ENCODE measurements at places on chromosomes 7 and 10.

DNA sequence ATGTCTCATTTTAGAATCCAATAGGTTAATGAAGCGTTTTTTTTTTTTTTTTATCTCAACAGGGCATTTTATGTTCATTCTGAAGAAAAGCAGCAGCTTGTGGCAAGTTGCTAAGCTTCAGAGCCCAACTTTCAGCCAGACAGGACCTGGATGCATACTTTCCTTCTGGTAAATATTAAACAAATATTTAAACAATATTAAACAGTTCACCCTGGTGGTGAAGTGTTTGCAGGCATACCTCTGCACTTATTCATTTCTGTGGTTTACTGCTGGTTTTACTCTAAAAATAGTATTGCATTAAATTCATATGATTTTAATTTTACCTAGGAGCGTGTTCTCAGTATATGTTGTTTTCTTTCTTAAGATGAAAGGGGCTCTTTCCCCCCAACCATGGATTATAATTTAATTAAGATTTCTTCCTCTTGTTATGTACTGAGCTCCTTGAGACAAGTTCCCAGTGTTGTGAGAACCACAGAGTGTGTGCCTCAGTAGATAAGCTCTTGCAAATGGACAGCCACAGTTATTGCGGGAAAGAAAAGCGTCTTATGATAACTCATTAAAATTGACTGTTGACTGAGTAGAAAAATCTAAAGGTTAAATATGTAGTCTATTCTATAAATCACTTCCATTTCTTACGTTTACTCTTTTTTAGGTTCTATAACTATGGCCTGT is 155.8 kb downstream of the MALRD1 start:
- DNase-seq, result no peak

GRCh38 chr10:80976658-80977057 is 439.0 kb downstream of the SH2D4B start:
- no peak for DNase-seq

- DNase-seq, result no peak
These were observed 10.5 kb downstream of the DDC start for GRCh38 chr7:50554431-50555322.

DNA sequence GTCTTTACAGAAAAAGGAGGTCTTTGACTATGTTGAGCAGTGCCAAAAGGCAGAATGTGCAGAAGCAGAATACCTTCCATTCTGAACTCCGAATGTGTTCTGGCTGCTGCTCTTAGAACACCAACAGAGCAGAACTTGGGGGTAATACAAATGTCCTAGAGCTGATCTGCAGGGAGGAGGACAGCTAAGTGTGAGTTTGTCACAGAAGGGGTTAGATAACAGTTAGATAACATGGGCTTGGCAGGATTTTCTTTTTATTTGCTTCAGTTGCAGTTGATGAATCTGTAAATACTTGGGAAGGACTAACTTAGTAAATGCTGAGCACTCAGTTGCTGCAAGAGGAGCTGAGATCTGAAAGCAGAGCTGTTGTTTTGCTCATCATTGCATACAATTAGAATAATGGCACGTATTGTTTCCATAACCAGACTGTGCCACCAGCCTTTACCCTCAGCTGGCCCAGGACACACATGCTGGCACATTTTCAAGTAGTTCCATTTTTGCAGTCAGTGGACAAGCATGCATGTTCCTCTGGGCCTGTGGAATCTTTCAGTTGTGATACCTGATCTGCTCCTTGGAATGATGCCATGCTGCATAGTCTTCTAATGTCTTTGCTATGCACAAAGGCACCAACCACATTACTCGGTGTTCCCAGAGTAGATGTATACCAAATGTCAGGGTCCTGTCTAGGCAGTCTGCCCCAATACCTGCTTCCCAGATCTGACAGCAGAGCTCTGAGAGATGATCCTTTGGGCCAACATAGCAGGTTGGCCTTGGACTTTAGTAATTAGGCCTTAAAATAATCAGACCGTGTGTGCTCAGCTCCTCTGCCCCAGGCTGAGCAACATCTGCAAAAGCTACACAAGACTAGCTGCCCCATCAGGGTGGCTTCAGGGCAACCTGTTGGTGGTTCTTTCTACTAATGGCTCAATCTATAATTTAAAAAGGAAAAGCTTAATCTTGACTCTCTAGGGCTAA is 55.7 kb downstream of the GSDME start:
- DNase-seq, result peak; percentile 93

- peak; percentile 18 for DNase-seq
These were observed 453.8 kb upstream of the ANKRD30A start for GRCh38 chr10:36671607-36672006.

DNA sequence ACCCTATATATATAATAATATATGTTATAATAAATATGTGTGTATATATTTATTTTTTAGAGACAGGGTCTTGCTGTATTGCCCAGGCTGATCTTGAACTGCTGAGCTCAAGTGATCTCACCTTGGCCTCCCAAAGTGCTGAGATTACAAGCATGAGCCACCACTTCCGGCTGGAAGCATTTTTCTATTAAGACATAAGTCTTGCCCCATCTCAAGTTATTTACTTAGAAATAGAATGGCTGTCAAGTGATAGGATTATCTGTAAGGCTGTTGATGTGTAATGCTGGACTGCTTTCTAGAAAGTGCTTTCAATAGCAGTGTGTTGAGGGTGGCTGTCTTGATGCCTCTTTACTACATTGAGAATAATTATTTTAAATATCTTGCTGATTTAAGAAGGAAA is 65.2 kb downstream of the ZMYND11 start:
- DNase-seq, result peak; percentile 33

GRCh38 chr10:13715100-13715499 is 128.3 kb downstream of the PRPF18 start:
- DNase-seq, result no peak

- DNase-seq, result no peak
These were observed 32.5 kb downstream of the LAMB4 start for GRCh38 chr7:108097703-108098102.

GRCh38 chr7:142992427-142992826 is 30.3 kb upstream of the KEL start:
- DNase-seq, result no peak

GRCh38 chr10:126090443-126090842 is 194.1 kb downstream of the FANK1 start:
- no peak for DNase-seq

DNA sequence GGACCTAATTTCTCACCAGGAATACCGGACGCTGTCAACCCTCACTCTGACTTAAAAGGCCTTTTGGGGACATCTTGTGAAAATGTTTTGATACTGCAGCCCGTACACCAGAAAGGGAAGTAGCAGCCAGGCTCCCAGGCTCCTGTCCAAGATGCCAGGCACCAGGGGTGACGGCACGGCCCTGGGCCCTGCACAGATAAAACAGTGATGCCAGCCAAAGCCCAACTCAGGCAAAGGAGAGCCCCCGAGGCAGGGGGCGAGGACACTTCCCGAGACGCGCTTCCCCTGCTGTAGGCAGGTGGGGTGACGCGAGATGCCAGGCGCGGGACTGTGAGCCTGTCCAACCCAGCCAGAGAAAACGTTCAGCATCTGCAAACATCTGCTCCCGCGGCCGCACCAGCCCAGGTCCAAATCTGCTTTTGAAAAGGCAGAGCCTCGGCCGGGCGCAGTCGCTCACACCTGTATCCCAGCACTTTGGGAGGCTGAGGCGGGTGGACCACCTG is 15.7 kb downstream of the ZFAND2A start:
- DNase-seq, result peak; percentile 34

- no peak for DNase-seq
These were observed 75.5 kb downstream of the HTR5A start for GRCh38 chr7:155145477-155146255.

GRCh38 chr7:132105096-132105495 is 471.2 kb downstream of the PLXNA4 start:
- DNase-seq, result no peak

GRCh38 chr10:110355141-110355831 is 50.6 kb upstream of the SMNDC1 start:
- peak; percentile 30 for DNase-seq

DNA sequence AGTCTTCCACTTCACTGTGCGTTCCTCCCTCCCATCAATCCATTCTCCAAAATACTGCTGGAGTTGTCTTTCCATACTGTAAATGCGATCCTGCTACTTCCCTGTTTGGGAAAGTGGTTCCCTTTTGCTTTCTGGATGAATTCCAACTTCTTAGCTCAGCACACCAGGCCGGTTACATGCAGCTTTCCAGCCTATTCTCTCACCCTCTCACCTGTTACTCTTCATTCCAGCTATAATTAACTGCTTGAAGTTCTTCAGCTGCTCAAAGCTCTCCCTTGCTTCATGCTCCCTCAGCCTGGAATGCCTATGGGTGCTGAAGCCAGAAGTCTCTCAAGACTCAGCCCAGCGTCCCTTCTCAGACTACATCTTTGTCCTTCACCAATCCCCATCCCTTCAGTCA is 6.0 kb upstream of the ZNRF2 start:
- DNase-seq, result no peak

DNA sequence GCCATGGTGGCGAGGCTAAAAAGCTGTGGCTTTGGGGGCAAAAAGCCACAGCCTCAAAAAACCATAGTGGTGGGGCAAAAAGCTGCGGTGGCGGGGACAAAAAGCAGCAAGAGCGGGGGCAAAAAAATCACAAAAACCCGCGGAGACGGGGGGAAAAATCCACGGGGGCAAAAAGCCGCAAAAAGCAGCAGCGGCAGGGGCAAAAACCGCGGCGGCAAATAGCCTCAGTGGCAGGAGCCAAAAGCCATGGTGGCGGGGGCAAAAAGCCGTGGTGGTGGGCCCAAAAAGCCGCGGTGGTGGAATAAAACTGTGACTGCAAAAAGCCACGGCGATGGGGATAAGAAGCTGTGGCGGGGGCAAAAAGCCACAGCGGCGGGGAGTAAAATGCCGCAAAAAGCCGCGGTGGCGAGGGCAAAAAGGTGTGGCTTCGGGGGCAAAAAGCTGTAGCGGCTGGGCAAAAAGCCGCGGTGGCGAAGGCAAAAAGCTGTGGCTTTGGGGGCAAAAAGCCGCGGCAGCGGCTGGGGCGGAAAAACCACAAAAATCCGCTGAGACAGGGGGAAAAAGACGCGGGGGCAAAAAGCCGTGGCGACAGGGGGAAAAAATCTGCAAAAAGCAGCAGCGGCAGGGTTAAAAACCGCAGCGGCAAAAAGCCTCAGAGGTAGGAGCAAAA is 526.6 kb downstream of the ZNF33B start:
- DNase-seq, result no peak

GRCh38 chr10:8583096-8583495 is 528.6 kb downstream of the GATA3 start:
- no peak for DNase-seq

- no peak for DNase-seq
These were observed 5.7 kb upstream of the VIM start for GRCh38 chr10:17222329-17222728.

- peak; percentile 1 for DNase-seq
These were observed 516.4 kb downstream of the GLRX3 start for GRCh38 chr10:130652544-130652943.

DNA sequence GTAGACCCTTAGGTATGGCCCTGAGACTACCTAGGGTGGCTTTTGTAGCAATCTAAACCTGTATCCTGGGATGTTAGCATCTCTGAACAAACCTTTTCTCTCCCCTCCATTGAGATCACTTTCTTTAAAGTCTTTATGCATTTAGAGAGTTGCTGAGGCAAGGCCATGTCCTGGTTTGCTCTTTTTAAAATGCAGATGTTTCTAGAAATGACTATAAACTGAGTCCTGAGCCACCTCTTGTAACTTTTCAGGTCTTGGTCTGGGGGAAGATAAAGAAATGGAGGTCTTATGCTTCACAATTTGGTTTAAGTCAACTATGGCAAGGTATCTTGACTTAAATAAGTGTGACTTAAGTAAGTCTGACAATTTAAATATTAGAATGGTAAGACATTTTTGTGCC is 78.0 kb downstream of the AUTS2 start:
- DNase-seq, result no peak

Data from fibroblast of mammary gland (primary cell).